ENCODE measurements at places on chromosomes 6 and 20. TPM values are rescaled to one million over a fixed set of nuclear protein-coding genes. Genes with fewer than 3 reads are reported as not detected.

Gene NMBR
- not detected for total RNA-seq

Gene DHX35
- total RNA-seq = 15.9 TPM

Gene REM1
- not detected for total RNA-seq

Gene SNRPB
- total RNA-seq = 567 TPM

Gene BHLHE23
- not detected for total RNA-seq

Gene FAM209A
- 0.90 TPM for total RNA-seq

Gene SMLR1
- total RNA-seq = not detected

Gene FAM209B
- 1.5 TPM for total RNA-seq

Gene MYLK4
- total RNA-seq = 0.14 TPM

Gene LAMA2
- total RNA-seq = 0.64 TPM

Gene CD109
- total RNA-seq = 23.6 TPM

Gene RUNX2
- total RNA-seq = 18.3 TPM

Gene RPS6KA2
- total RNA-seq = 2.8 TPM

Gene TREM2
- total RNA-seq = not detected

Gene TAP2
- 152 TPM for total RNA-seq

Data from activated CD4-positive, alpha-beta T cell treated with anti-CD3 and anti-CD28 coated beads, Interleukin-2, amount 10 ng/mL, durations not matched to agents 24 days and 14 days (primary cell).